HS-5 (cell line): ENCODE measurements at places on chromosomes 6 and 20.

- no peak for DNase-seq
Observed at GRCh38 chr6:105250533-105250932, 70.7 kb upstream of the POPDC3 start.

DNA sequence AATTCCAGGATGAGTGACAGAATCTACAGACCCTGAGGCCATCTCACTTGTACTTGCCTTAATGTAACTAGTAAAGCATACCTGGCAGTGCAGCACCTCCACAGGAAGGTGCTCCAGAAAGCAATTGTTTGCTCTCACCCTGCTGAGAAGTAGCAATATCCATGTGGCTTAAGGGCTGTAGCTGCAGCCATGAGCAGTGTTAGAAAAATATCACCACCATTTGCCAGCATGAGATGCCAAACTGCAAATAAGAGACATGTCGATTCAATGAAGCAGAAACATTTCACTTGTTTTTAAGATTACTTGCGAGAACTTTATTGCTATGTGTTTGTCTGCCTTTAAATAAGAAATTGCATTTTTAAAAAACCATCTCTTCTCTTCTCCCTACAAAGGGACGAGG is 151.5 kb downstream of the PRL start:
- no peak for DNase-seq

DNA sequence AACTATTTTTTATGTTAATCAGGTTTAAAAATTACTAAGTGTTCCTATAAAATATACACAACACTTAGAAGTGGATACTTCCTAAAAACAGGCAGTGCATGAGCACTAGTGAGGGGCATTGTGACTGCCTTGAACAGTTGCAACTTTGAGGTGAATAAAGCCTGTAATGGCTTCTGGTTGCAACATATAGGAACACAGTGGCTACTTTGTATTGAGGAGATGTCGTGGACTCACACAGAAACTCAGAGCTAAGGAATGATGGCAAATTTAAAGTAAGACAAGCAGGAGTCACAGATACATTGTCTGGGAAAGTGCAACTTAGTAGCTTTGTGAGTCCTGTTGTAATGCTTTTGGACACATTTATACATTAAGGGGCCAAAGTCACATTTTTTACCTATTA is 861 bp upstream of the HLA-A start:
- no peak for DNase-seq

DNA sequence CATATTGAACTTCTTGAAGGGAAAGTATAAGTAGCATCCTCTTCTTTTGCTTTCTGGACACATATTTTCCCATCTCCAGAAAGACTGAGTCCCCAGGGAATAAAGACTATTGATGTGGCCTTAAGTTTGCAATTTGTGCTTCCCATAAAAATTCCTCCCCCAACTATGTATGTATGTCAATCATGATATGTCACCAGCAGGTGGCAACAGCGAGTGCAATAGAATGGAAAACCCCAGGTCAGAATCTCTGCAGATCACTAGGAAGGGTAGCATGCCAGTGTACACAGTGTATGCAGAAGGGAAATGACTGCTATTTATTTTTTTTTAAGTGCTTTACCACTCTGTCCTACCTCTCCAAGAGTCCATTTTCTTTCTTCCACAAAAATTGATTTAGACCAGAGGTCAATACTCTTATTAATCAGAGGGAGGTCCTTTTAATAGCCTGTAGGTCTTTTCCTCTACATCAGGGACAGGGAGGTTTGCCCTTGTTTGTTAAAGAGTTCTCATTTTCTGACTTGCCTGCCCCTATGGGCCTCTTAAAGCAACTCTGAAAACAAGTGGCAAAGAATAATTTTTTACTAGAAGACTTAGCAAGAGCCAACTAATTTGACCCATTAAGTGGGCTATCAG is 61.4 kb downstream of the BMP2 start:
- peak; percentile 41 for DNase-seq

DNA sequence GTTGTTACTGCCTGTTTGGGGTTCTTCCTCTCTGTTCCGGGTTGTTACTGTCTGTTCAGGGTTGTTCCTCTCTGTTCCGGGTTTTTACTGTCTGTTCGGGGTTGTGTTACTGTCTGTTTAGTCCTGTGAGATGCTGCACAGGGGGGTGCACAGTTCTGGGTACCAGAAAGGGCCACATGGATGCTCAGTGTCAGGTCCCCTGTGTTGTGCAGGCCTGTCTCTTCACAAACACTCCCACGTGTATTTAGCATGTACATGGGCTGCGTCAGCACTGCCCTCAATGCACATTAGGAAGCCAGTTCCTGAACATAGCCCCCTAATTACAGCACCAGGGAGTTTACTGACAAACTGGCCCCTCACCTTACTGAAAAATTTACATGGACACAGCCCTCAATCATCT is 118.5 kb downstream of the DLL1 start:
- DNase-seq, result no peak

- DNase-seq, result no peak
Observed at GRCh38 chr6:139858429-139858828, 484.0 kb upstream of the CITED2 start.

DNA sequence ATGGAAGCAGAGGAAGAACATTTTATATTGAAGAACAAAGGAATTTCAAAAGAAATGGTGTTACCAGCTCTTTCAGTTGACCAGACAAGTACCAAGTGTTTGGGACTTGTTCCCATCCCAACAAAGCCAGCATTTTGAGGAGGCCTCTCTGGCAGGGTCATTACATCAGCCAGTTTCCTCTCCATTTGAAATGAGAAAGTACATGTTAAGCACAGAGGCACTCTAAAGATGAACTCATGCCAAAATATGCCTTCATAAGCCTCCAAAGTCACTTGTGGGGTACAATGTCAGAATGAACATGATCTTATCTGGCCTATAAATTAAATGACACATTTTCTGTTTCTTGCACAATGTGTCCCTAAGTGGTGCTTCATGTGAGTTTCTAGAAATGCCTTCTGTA is 223.9 kb downstream of the PRL start:
- no peak for DNase-seq

GRCh38 chr20:24948939-24949679 is at the start of gene CST7:
Gene CST7 (plus strand): TSS chr20:24949269. CDS start chr20:24949506, 237 bp downstream.
- no peak for DNase-seq

DNA sequence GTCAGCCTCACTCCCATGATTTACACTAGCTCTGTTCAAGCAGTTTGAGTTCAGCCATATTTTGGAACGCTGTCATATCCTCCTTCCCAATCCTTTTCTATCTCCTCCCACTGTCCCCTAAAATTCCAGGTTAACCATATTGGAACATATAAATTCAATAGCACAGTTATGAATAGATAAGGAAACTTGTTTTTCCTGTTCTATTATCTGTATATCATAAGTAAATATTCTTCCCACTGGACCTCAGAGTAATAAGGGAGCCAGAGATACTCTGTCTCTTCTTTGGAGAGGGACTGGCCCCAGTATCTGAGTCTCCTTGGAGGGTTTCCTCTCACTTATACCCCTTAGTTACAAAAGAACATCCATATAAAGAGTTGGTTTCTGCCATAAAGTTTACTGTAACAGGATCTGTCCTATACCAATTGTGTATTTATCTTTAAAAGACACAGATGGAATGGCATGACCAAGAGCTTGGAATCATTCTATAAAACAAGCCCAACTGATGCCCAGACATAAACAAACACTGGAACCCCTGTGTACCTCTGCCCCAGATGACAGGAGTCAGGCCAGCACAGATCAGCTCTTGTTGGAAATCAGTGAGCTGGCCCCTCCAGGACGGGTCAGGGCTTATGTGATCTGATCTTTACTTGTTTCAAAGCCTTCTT is 67.1 kb downstream of the EPB41L2 start:
- no peak for DNase-seq

DNA sequence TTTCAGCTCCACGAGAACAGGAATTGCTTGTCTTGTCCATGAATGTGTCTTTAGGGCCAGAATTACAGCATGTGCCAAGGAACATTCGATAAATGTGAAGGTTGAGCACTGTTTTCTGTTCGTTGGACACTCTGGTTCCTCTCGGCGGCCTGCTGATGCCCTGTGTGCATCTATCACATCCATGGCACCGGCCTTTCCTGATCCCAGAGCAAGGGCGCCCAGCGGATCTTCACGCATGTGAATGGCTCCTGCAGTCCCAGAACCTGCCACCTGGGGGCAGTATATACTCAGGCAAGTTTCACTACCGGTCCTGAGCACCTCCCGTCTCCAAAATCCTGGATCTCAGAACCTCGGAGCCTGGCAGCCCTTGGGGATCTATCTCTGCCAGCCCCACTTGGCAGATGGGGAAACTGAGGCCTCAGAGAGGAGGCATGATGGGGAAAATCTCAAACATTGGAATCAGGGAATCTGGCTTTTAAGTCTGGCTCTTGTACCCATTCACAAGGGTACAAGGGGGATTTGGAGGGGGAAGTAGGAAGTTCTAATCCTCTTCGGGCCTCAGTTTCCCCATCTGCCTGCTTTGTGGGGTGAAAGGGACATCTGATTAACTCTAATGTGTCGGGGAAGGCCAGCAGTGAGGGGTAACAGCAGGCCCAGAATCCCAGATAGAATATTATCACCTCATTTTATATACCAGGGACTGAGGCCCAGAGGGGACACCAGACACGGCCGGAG is 4.3 kb upstream of the CEBPB start:
- peak; percentile 98 for DNase-seq

- no peak for DNase-seq
Observed at GRCh38 chr6:166595949-166596348, 9.5 kb upstream of the RAMACL start.

GRCh38 chr6:149628875-149629510 is 19.5 kb downstream of the KATNA1 start:
- no peak for DNase-seq

GRCh38 chr6:155152211-155153076 is 111.4 kb upstream of the CLDN20 start:
- DNase-seq, result no peak

DNA sequence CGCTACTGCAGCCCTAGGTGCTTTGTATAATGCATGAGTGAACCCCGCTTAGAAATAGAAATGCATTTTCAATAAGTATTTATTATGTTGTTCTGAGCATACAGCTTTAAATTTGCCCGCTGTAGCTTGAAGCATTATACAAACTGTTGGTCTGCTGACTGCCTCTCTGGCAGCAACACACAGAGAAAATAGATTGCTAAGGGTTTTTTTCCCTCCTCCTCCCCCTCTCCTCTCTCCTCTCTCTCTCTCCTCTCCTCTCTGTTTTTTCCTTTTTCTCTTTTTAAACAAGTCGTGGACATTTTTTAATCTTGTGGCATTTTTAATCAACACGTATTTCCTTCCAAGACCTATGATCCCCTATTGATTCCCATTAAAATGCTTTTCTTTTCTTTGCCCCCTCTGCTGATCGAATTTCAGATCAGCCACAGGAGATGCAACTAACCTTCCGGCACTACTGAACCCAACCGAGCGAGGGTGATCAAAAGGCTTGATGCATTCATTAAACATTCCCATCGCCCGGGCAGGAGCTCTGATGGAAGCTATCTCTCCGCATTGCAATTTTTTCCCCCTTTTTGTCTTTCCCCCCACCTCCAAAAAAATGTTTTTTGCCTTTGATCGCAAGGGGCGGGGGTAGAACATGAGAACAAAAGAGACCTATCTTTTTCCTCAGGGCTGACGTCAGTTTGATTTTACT is 90.7 kb upstream of the ARID1B start:
- peak; percentile 57 for DNase-seq

DNA sequence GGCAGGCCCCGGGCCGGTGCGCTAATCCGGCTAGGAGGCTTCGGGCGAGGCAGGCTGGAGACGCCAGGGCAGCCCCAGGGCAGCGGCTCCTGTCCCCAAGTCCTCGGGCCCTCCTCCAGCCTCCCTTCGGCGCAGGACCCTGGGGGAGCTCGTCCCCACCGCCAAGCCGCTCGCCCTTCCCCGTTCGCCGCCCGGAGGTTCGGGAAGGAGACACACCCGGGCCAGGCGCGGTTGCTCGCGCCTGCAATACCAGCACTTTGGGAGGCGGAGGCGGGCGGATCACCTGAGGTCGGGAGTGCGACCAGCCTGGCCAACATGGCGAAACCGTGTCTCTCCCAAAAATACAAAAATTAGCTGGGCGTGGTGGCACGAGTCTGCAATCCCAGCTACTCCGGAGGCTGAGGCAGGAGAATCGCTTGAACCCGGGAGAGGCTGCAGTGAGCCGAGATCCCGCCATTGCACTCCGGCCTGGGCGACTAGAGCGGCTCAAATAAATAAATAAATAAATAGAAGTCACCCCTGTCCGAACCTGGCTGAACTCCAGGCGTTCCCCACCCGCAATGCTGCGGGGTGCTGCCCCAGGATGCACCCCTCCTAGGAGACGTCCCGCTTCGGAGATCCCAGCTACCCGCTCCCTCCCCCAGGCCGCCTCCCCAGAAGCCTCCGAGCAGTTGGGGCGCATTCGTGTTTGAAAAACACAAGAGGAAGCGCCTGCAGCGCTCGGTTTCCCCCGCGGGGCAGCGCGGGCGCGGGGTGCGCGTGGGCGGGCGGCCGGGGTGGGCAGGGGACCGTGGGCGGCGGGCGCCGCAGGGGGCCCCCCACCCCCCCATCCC is 27.5 kb downstream of the SERPINB9 start:
- no peak for DNase-seq

DNA sequence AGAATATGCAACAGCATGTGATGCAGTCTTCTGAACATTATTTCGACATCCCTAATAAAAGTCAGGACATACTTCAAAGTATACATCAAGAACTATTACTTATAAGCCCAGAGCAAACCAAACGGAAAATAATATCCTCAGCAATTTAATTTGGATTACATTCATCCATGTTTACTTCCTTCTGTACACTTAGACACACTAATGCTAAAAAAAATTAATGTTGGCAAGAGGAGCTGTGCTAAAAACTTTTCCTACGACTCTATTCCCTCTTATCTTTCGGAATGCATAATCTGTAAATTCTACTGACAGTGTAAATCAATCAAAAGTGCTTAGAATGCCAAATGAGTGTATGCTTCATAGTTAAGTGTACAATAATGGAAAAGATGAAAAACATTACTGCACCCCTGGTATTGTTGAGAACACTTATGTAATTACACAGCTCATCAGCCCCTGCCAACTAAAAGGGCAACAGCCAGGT is 301.2 kb upstream of the HSF2 start:
- DNase-seq, result no peak
